ENCODE measurements at places on chromosomes 13 and 19. TPM values are rescaled to one million over a fixed set of nuclear protein-coding genes. Genes with fewer than 3 reads are reported as not detected.

- DNase-seq: no peak
These were observed 12.1 kb upstream of the MYCBP2 start for GRCh38 chr13:77338961-77339401.

DNA sequence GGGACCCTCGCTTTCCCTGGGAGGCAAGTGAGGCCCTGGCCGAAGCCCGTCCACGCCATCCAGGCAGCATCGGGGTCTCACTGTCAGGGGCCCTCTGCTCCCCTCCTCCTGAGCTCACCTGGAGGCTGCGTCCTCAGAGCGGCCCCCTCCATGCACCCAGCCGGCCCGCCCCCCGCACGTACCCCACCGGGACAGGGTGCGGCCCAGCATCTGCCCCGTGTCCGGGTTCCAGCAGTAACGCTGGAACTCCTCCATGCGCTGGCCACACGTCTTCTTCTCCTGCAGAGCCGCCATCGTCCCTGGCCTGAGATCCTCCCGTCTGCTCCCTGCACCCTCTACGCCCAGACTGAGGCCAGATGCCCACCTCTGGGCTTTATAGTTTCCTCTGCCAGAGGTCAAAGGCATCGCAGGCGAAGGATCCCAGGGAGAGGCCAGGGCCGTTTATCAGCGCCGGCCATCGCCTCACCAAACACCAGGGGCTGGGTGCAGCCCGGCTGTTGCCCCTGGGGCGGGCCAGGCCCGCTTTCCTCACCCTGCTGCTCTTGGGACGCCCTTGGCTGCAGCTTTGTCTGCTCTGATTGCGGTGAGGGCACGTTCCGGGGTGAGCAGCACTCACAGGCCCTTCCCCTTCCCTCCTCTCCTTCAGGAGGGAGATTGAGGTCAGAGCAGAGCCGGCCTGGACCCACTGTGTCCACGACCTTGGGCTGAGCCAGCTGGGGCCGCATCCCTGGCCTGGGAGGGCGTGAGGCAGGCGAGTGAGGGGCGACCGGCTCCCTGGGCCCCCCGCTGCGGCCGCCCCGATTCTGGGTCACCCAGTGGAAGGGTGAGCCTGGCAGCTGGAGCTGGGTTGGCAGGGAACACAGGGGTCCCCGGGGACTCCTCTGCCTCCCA is at the start of gene ATP4B:
ATP4B (minus strand) TSS at position 348 of the 891 bp plus-strand sequence; CDS start at position 294, 54 bp downstream.
- DNase-seq: no peak

DNA sequence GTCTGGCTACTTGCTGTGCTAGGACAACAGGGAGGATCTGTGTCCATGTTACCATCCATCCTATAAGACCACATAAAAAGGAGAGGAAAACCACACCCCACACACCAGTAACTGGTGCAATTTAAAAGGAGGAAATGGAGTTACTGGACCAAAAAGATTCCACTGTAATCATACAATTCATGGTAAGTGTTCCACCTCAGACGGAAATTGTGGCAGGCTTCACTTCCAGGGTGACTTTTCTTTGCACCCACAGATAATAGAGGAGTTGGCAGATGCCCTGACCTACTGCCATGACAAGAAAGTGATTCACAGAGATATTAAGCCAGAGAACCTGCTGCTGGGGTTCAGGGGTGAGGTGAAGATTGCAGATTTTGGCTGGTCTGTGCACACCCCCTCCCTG is 2.4 kb downstream of the AURKC start:
- DNase-seq: no peak

- DNase-seq: no peak
These were observed 94.1 kb downstream of the COG6 start for GRCh38 chr13:39749528-39749927.

The ARHGEF7 gene
- total RNA-seq: 35.9 TPM

The LYPD3 gene
- 0.36 TPM for total RNA-seq

DNA sequence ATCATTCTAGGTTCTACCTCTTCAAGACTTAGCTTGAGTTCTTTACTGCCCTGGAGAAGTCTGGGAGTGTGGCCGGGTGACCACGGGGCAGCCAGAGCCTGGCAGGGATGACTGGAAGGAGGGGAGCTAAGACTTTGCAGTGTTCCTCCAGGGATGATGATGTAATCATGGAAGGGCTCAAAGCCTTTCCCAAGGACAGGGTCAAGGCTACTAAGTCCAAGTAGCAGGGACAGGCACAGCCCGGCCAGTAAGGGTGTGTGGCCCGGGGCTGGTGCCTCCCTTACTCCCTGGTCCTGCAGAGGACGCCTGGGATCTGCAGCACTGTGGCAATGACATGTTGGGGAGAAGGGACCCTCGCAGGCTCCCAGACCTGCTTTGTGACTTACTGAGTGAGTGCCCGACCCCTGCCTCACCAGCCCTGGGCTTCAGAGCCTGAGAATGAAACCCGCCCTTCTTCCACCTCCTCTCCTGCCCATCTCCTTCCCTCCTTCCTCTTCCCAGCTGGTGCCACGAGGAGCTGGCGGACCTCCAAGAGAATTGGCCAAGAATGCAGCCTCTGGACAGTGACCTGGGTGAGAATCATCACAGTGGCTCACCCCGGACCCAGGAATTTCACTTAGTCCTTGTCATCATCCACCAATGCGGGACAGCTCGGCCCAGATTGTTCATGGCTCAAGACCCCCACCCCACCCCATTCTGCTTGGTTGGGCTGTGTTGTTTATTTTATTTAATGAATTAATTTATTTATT is 15.6 kb upstream of the FBXO17 start:
- DNase-seq: peak; percentile 8

The SOX1 gene
- not detected for total RNA-seq

The CLEC17A gene
- 0.09 TPM for total RNA-seq

The LRG1 gene
- total RNA-seq: not detected

DNA sequence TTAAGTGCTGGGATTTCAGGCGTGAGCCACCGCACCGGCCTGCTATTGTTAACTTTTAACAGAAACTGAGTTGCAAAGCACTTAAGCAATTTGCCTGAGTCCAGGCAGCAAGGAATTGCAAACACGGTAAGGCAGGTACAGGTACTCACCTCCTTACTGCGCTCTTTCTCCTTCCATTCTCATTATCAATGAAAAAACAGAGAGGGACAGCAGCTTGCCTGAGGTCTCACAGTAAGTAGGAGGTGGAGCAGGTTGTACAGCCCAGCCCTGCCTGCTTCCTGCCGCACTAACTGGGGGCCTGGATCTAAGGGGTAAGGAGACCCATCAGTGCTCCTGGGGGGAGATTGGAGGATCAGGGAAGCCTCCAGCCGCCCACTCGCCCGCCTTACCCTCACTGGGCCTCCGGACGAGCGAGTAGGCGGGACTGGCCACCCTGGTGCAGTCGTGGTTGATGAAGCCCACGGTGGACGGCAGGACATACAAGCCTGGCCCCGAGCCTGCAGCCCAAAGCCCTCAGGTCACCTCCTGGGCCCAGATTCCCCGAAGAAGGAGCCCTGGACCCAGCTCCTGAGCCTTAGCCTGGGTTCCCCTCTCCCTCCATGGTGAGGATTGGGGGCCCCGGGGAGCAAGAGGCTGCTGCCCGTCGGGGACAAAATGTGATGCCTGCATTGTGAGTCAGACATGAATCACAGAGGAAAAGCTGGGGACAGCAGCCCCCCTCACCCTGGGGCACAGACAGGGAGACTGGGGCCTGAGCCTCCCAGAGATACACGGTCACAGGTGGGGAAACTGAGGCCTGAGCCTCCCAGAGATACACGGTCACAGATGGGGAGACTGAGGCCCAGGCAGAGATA is 11.4 kb upstream of the SHC2 start:
- no peak for DNase-seq

GRCh38 chr19:50932018-50932689 is 20.7 kb downstream of the KLK5 start:
- DNase-seq: no peak

The APC2 gene
- total RNA-seq: 0.27 TPM

GRCh38 chr19:8097198-8097597 is 44.6 kb downstream of the CCL25 start:
- DNase-seq: no peak

The WASF3 gene
- 13.5 TPM for total RNA-seq

GRCh38 chr13:42221121-42221765 is 50.7 kb upstream of the AKAP11 start:
- no peak for DNase-seq

DNA sequence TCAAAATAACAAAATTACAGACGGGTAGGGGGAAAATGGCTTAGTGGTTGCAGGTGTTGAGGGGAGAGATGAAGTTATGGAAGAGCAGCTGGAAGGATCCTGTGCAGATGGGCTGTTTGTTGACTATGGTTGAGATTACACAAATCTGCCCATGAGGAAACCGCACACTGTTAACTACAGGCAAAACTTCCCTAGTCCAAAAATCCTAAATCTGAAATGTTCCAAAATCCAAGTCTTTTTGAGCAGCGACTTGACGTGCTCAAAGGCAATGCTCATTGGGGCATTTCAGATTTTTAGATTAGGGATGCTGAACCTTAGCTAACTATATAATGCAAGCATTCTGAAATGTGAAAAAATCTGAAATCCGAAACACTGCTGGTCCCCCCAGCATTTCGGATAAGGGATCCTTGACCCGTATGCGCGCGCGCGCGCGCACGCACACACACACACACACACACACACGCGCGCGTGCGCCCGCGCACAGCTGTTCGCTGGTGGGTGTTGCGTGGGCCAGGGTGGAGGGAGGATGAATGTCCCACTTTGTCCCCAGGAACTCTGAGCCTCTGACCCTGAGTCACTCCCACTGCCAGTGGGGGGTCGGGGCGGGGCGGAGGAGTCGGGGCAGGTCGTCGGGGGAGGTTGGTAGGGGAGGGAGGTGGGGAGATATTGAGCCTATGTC is 6.8 kb downstream of the F2RL3 start:
- DNase-seq: peak; percentile 9

GRCh38 chr19:48867123-48867745 is 1.2 kb downstream of the PLEKHA4 start:
- DNase-seq: peak; percentile 61

- DNase-seq: no peak
These were observed 5.7 kb downstream of the C19orf25 start for GRCh38 chr19:1473085-1473851.

The SIGLEC12 gene
- not detected for total RNA-seq

The LIM2 gene
- not detected for total RNA-seq

- no peak for DNase-seq
These were observed at the start of gene CRB3 for GRCh38 chr19:6464070-6464873. TSS of gene CRB3 (plus strand) at chr19:6464271. CDS start at chr19:6464702, 431 bp downstream.

GRCh38 chr19:35447606-35448469 is at the start of gene FFAR2:
TSS of gene FFAR2 (plus strand) at chr19:35448257. CDS start at chr19:35449715, 1,458 bp downstream.
- DNase-seq: no peak

Measured in fibroblast of the aortic adventitia (primary cell).